ENCODE measurements at places on chromosomes 4 and X.

GRCh38 chr4:169573889-169574288, 38.5 kb downstream of the NEK1 start:
- DNase-seq = no peak

GRCh38 chr4:185565696-185566095, 30.4 kb upstream of the PDLIM3 start:
- no peak for DNase-seq

GRCh38 chrX:139078761-139079280, 367.3 kb upstream of the FGF13 start:
- DNase-seq = no peak

DNA sequence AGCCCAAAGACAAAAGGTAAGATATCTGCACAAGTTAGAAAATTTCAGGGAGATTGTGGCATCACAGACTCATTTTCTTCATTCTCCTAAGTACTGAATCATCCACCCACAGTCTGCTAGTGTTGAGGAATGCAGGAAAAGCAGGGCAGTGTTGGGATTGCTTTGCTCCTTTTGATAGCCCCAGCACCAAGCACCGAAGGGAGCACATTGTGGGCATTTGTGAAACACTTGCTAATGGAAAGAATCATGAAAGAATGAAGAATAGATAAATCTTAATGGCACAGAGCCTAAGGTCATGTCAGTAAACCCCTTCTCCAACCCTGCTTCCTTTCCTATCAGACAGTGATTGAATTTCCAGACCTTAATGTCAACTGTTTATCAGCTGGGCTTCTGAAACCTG, 103.1 kb upstream of the GPRIN3 start:
- no peak for DNase-seq
